ENCODE measurements at places on chromosomes 2 and 18.

DNA sequence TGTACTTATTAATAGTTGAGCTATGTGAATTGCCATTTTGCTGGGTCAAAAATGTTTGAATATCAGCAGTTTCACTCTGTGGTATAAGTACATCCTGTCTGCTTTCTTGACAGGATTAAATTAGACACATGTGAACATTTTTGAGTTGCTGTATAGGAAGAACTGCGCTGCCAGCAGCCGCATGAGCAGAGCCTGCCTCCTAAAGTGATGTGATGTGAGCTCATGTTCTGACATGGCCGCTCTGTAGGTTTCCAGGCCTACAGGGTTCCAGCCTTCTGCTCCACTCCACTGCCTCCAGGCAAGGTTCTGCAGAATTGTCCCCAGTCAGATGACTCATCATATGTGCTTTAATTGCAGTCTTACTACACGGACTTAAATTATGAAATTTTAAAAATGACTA lies 119.7 kb upstream of the NFATC1 start:
- DNase-seq, result peak; percentile 26

GRCh38 chr2:10300328-10300920 lies 2.3 kb upstream of the HPCAL1 start:
- DNase-seq, result no peak

- no peak for DNase-seq
These were observed 179.9 kb upstream of the NCKAP5 start for GRCh38 chr2:133748007-133748700.

- no peak for DNase-seq
These were observed 4.1 kb downstream of the DAPL1 start for GRCh38 chr2:158799181-158799580.

- DNase-seq, result no peak
These were observed 5.3 kb downstream of the PTGR3 start for GRCh38 chr18:75203416-75204268.

DNA sequence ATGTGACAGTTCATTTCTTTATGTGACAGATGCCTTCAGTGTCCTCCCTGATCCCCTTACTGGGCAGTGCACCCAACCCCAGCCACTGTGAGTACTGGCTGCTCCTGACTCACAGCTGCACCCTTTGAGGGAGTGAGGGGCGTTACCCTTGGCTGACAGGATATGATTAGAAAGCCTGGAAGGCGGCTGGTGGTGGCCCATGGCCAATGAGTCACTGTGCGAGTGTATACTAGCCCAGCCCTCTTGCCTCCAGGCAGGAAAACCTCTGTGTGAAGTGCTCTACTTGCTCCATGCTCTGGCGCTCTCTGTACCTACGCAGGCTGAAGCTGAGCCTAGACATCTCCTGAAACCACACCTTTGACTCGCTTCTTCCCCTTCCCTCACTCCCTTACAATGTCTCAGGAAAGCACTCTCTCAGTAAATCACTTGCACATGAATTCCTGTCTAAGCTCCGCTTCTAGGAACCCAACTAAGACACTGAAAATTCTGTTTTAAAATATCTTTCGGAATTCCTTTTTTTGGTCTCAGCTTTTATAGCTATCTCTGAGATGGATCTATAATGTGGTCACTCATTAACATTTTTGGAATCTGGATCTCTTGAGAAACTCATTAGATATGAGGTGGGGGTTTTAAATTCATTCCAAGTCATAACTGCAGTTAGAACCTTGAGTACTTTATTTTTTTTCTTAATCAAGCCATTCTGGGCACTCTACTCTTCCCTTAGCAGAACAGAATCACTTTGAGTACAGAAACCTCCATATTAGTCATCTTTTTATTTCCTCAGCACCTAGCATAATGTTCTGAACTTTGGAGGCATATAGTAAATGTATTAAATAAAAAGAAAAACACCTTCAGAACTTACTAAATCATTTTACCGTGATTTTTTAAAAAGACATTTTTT lies 25.3 kb upstream of the STAM2 start:
- no peak for DNase-seq

- no peak for DNase-seq
These were observed 32.5 kb upstream of the ERCC3 start for GRCh38 chr2:127326289-127326945.

- DNase-seq, result no peak
These were observed 94.6 kb upstream of the ITGA4 start for GRCh38 chr2:181362561-181362960.

- no peak for DNase-seq
These were observed 275.9 kb downstream of the TMX3 start for GRCh38 chr18:68438983-68439382.

All from Jurkat, Clone E6-1 (cell line).